ENCODE measurements at places on chromosomes 6 and 20.

- no peak for DNase-seq
These were observed 64.2 kb upstream of the AKIRIN2 start for GRCh38 chr6:87766211-87766610.

GRCh38 chr6:166305562-166306117 is 2.6 kb downstream of the PRR18 start:
- DNase-seq: no peak

DNA sequence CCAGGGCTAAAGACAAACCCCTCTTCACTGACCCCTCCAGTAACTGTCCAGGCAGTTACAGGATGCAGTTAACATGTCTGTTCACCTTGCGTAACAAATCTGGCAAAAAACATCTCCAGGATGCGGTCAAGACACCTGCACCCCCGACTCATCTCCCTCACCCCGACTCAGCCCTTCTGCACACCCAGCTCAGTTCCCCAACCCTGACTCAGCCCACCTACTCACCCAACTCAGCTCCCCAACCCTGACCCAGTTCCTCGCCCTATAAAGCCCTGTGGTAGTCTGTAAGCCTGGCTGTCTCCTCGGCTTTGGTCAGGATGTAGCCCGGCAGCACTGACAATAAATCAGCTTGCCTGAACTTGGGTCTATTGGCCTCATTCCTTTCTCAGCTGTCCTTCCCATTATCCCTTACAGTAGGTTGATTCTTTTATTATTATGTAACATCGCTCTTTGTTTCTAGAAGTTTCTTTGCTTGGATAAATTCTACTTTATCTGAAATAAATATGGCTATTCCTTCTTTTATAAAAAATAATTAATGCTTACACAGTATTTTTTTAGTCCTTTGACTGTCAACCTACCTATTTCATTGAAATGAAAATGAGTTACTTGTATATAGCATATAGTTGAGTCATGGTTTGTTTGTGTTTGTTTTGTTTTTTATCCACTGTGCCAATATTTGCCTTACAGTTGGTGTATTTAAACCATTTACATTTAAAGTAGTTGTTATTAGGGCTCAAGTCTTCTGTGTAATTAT is 12.9 kb upstream of the ADTRP start:
- peak; percentile 18 for DNase-seq

- DNase-seq: no peak
These were observed 244.5 kb downstream of the PKHD1 start for GRCh38 chr6:51842804-51843378.

- no peak for DNase-seq
These were observed 1.5 kb downstream of the TAGAP start for GRCh38 chr6:159043251-159043650.

GRCh38 chr6:100415768-100416167 is 49.0 kb downstream of the SIM1 start:
- no peak for DNase-seq

- no peak for DNase-seq
These were observed 59.7 kb upstream of the TMEM181 start for GRCh38 chr6:158500016-158500735.
